ENCODE measurements at places on chromosomes 7 and 10.

GRCh38 chr7:132395361-132395760 is 180.9 kb downstream of the PLXNA4 start:
- no peak for DNase-seq

DNA sequence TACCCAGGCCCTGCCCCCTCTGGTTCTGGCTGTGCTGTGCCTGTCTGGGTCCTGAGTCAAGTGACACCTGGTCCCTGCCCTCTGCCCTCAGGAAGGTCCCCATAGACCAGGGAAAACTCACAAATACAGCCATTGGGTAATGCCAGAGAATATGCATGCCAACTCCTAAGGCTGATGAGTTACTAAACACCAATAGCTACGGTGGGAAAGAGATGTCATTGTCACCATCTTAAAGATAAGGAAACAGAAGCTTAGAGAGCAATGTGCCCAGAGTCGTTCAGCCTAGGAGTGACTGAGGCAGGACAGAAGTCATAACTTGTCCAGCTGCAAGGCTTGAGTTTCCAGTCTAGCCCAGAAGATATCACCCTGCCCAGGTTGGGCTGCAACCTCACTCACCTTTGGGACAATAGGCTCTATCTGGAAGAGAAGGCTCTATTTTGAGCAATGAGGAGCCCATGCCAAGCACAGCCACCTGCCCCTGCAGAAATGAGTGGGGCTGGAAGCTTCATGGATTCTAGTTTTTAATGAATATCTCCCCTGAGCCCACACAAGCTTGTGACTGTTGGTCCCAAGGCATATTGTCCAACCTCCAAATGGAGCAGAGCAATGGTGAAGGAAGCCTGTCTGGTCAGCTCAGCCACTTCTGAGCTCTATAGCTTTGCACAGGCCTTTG is 42.6 kb downstream of the ZNF273 start:
- no peak for DNase-seq

DNA sequence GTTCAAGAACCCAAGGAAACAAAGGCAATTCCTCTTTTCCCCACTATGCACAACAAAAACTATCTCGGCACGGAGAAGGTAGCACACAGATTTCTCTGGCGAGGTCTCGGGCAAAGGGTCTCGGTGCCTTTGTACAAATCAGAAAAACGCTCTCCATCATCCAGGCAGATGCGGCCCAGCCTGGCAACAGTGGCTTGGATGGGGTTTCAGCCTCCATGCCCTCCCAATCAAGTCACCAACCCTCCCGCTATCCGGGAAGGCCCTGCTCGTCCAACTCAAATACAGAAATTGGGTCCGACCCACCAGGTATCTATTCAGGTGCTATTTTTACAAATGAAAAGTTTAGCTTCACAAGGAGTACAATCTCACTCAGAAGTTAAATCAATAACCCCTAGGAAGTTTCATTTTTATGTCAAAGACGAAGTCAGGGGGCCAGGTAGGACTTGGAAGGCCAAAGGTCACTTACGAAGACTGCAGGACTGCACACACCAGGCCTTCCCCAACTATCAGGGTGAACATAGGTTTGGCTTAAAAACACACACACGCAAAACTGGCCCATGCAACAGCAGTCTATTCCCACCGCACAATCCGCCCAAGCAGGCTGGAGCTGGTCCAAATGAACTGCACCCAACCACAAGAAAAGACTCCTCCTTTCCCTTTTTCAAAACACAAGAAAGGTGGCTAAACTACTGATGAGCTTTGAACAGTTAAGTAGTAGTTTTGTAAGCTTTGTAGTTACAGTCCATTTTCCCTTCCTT is 43.0 kb downstream of the GNA12 start:
- peak; percentile 70 for DNase-seq

GRCh38 chr10:44773565-44773964 is 137.6 kb upstream of the TMEM72 start:
- DNase-seq: no peak

GRCh38 chr7:2716488-2716887 is 28.5 kb downstream of the AMZ1 start:
- no peak for DNase-seq

GRCh38 chr7:45893996-45894664 is 5.8 kb downstream of the IGFBP1 start:
- no peak for DNase-seq

- no peak for DNase-seq
These were observed 143.9 kb upstream of the LYZL2 start for GRCh38 chr10:30773501-30773900.

- no peak for DNase-seq
These were observed 33.7 kb downstream of the RAB11FIP2 start for GRCh38 chr10:118012952-118013525.

- no peak for DNase-seq
These were observed 50.7 kb downstream of the SYPL1 start for GRCh38 chr7:106061301-106061979.

DNA sequence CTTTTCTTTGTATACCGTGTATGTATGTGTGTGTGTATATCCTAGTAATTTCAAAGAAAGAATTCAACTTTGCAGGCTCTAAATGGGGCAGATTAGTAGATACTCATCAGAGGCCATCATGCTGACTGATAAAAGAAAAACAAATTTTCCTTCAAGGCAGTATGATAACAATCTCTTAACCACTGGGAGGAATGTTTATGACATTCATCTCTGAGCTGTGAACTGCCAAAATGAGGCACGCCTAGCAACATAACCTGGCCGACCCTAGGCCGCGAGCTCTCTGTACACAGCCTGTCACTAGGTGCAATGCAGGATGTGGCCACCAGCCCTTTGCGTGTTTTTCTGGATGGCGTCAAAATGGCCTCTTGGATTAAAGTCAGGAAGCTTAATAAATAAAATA is 343.7 kb upstream of the GALNT17 start:
- DNase-seq: no peak

DNA sequence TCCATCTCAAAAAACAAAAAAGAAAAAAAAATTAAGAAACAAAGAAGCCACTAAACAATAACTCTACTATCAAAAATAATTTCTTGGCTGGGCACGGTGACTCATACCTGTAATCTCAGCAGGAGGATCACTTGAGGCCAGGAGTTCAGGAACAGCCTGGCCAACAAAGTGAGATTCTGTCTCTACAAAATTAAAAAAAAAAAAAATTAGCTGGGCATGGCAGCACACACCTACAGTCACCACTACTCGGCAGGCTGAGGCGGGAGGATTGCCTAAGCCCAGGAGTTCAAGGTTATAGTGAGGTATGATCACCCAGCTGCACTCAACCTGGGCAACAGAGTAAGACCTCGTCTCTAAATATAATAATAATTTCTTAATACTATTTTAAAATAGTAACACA is 69.0 kb downstream of the PARD3 start:
- DNase-seq: no peak

DNA sequence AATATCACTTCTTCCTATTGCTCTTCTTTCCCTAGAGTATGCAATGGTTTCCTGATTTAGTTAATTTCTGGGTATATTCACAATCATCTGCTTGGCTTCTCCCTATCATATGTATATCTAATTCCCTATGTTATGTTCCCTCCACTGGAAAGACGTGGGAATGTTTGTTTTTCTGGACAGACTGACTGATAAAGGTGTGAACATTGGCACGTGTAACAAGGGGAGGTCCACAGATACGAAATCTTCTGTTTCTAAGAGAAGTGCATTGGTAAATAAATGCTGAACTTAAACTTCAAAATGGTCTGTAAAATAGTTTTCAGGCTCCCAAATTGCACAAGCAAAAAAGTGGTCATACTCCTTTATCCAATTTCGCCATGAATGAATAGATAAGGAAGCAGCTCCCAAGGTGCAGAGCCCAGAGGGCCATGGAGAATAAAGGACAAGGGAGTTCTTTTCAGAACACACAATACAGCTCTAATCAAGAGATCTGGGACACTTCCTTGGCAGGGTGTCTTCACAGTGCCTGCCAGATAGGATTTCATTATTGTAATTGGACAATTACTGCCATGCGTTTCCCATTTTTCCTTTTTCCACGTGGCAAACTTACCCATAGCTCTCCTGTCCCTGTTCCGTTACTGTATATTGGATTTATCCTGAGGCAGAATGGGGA is 141.9 kb downstream of the RNF133 start:
- no peak for DNase-seq

DNA sequence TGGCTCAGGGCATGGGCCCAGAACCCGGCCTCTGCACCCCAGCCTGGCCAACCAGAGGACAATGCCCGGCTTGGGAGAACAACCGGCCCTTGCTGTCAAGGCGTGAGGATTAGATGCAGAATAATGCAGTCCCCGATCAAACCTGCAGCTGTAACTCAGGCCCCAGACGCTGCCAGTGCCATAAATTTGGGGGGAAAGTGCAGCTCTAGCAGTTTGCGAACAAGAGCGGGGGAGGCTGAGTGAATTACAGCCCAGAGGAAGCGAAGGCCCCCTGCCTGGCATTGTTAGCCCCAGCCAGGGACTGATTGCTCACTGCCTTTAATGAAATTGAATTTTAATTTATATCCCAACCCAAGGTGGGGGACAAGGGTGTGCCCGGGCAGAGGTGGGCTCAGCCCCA is 38.0 kb upstream of the GNA12 start:
- DNase-seq: no peak

- no peak for DNase-seq
These were observed 52.2 kb downstream of the SND1 start for GRCh38 chr7:127704211-127704610.

DNA sequence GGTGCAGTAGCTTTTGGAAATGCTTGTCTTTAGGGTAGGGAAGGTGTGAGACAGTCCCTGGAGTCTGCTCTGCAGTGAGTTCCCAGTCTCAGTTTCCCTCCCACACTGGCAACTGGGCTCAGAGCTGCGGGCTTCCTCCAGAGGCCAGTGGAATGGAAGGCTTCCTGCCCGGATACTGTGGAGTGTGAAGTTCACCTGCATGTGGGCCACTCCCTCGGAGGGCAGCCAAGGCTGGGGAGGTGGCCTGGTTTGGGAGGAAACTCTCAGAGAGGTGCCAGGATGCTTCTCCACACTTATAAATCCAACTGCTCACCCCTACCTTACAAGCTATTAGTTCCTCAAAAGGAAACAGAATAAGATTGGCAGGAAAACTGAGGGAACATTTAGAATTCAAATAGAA is 18.1 kb upstream of the UBE2H start:
- no peak for DNase-seq

- DNase-seq: no peak
These were observed 182.1 kb upstream of the PLXDC2 start for GRCh38 chr10:19634163-19634562.

- DNase-seq: peak; percentile 35
These were observed 20.9 kb upstream of the DNAJB12 start for GRCh38 chr10:72375585-72375984.

DNA sequence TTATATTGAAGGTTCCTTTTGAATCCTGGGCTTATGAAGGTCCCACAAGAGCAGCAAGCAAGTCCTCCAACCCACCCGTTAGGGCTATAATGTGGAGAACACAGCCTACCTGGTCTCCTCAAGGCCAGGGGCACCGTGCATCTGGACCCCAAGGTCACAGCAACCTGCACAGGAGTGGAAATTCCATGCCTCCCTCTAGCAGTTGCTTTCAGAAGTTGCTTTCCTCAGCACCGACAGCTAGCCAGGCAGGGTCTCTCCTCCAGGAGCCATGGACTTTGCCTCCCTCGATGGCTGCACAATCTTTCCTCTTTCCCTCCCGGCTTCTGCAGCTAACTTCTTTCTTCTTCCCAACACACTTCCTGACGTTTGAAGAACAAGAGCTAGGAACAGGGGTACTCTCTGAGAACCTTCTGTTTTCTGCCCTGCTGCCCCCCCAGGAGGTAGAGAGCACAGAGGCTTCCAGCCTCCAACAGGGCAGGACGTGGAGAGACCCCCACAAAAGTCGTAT is 149.8 kb downstream of the PTPN20 start:
- no peak for DNase-seq

All from urothelium cell line (cell line).